ENCODE measurements at places on chromosomes 7 and 10.

- DNase-seq = no peak
These were observed 163.3 kb downstream of the THSD7A start for GRCh38 chr7:11668727-11669126.

DNA sequence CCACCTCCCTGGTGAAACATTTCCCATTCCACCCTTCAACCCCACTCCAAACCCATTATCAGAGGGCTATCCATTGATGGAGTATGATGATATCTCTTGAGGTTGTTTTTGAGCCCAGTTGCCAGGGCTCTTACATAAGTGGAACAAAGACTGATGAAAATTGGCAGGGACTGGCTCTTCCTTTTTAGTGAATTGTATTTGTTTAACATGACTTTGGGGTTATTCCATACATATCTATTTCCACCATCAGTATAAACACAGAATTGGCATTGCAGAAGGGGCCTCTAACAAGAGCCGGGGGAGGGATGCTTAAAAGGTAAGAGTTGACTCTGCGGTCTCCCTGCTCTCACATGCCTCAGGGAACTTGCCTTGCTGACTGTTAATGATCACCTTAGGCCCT lies 28.9 kb downstream of the FZD1 start:
- no peak for DNase-seq

DNA sequence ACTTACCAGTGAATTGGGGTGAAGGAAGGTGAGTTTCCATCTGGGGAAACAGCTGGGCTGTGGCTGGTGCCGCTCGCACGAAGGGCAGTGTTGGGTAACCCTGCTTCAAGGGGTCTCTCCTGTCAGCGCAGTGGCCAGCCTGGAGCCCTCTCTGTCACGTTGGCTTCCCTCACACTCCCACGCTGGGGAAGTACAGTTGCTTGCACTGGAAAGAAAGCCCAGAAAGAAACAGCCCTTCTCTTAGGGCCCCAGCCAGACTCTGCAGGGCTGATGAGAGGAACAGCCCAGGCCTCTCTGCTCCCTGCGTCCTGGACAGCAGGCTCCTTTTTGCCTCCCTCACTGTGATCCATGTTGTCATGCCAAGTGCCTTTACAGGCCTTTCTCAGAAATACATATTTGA lies 40.3 kb upstream of the TRIM8 start:
- DNase-seq = no peak

DNA sequence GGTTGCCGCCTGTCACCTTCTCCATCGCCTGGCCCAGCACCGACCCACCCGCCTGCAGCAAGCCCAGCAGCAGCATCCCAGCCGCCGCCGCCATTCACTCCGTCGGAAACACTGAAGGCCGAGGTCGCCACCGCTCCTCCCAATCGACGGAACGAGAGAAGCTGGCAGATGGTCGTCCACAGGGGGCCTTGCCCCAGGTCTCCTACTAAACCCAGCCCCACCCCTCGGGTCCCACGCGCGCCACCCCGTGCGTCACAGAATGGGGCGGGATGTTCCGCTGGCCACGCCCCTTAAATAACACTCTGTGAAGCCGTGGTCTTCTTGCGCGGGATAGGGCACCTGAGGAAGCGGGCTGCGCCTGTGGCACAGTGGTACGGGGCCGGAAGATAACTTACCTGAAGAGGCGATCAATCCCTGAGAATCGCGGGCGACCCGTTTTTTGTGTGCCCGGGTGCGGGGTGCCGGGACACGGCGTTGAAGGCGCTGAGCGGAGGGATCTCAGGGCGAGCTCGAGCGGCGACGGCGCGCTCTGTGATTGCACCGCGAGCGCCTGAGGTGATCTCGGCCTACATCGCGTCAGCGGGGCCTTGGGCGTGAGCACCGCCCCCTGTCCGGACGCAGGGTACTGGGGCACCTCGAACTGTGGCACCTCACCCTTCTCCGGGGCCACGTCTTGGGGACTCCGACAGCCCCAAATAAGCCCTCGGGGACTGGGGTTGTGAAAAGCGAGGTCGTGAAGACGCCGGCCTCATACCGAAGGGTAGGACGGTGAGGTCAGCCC lies at the start of gene CYP51A1:
Gene CYP51A1 (minus strand): TSS at position 207 of the 781 bp plus-strand sequence. CDS start 113 bp downstream, at position 94.
- peak; percentile 91 for DNase-seq

DNA sequence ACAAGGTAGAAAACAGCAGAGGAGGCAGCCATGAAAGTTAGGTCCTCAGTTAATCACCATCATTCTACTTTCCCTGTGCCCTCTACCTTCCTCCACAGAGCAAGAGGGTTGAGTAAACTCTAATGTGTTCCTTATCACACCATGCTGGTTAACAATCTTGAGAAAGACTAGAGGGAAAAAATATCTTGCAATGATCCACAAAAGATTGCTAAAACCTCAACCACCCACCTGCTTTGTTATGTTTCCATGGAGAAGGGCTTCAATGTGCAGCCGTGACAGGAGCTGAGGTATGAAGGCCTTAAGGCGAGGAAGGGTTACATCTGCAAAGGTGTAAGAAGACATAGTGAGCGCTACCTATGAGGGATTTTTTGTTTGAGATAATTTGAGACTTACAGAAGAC lies 103.9 kb downstream of the IDE start:
- no peak for DNase-seq

GRCh38 chr7:50282813-50283605 lies 21.5 kb upstream of the IKZF1 start:
- DNase-seq = no peak

DNA sequence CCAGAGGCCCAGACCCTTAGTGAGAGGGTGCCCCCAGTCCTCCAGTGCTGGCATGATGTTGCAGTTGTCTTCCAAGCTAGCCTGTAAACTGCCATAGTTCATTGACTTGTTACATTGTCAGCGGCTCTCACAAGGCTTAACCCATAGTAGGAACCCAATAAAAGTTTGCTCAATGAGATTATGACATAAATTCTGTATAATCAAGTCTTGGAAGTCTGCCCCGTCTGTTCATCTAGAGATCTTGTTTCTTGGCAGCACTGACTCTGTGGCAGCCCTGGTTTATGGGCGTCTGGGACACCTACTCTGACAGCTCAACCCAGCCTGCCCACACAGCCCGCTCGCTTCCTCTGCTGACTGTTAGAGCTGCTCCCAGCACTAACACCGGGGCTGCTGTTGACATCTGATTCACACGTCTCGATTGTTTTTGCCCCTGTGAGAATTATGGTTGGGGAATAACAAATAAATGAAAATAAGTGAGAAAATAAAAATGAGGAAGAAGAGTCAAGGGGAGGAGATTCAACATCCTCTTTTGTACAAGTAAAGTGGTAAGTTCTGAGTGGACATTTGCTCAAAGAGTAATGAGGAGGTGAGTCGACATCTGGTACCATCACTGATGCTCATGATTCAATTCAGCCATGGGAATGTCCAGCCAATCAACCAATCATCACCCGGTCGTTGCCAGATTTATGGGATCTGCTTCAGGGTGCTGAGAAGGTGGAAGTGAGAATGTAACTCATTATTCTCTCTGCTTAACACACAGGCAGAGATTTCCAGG lies 160.8 kb downstream of the SPAG6 start:
- peak; percentile 58 for DNase-seq

DNA sequence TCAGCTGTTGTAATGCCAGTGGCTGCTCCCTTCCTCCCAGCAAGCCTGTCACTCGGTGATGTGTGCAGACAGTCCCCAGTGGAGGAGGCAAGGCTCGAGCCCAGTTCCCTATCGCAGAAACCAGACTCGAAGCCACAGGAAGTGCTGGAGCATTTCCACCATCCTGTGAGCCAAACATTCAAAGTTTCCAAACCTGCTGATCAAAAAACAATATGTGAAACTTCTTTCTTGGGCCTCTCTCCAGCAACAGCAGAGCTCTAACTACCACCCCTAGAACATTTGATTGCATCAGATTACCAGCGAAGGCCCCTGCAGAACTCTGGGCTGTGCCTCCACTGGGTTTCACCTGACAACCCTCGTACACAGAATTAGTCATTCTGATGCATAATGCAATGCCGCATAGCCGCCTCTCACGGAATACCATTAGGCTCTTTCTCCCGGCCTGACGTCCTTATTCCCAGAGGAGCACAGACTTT lies 94.0 kb downstream of the ELMO1 start:
- no peak for DNase-seq

DNA sequence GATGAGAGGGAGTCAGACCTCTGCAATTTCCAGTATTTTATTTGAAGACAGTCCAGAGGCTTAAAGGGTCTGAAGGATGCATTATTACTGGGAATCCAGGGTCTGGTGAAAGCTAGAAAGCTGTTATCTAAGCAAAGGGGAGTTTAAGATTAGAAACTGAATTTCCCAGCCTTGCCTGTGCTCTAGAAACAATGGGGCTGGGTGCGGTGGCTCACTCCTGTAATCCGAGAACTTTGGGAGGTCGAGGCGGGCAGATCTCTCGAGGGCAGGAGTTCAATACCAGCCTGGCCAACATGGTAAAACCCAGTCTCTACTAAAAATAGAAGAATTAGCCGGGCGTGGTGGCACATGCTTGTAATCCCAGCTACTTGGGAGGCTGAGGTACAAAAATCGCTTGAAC lies 71.5 kb upstream of the ANLN start:
- no peak for DNase-seq

GRCh38 chr10:34612446-34612845 lies 202.7 kb downstream of the PARD3 start:
- DNase-seq = no peak
